ENCODE measurements at places on chromosomes 2 and 18.

DNA sequence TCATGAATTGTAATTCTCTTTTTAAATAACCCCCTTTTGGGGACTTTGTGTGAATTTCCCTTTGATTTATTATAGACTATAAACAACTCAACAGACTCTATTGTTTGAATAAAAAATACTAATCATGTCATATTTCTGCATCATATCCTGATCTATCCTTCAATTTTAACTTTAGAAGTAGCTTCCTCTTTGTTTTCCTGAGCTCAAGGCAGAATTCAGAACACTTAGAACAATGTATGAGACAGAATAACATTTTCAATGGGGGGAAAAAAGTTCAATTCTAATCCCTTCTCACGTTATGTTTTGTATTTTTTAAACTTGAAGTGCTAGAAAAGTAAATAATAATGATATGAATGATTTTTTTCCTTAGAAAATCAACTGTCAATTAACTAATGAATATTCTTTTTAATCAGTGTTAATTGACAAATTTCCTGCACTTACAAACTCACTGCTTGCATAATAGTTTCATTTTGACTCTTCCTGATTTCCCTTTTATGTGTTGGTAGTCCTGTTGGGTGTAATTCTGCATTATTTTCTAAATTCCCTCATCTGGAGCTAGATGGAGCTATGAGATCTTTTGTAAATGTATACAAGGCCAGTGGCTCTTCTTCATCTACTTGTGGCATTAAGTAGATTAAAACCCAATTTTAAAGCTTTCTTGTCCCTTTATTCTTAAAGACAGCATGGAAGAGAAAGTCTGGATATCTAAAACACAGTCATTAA lies 326.1 kb downstream of the PARD3B start:
- DNase-seq = no peak

GRCh38 chr2:41720331-41721251 lies 327.2 kb upstream of the PKDCC start:
- DNase-seq = no peak

DNA sequence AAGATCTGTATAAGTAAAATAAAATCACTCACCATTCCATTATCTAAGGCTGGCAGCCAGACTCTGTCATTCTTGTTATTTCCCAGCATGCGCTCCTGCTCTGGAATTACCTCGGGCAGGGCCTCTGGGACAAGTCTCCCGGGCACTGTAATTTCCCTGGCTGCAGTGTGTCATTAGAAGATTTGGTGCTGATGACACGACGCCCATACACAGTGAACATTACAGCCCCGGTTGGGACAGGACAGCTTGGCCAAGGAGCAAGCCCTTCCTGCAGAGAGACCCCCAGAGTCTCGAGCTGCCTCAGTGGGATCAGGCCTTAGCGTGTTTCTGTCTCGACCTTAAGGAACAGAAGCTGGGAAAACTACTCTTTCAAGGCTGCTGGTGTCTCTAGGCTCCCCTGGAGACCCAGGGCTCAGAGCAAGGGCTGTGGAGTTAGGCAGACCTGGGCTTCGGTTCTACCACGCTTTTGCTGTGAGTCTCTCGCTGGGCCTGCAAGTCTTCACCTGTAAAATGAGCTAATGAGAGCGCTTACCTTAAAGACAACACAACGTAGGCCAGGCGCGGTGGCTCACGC lies 39.7 kb downstream of the SMAD7 start:
- DNase-seq = no peak

DNA sequence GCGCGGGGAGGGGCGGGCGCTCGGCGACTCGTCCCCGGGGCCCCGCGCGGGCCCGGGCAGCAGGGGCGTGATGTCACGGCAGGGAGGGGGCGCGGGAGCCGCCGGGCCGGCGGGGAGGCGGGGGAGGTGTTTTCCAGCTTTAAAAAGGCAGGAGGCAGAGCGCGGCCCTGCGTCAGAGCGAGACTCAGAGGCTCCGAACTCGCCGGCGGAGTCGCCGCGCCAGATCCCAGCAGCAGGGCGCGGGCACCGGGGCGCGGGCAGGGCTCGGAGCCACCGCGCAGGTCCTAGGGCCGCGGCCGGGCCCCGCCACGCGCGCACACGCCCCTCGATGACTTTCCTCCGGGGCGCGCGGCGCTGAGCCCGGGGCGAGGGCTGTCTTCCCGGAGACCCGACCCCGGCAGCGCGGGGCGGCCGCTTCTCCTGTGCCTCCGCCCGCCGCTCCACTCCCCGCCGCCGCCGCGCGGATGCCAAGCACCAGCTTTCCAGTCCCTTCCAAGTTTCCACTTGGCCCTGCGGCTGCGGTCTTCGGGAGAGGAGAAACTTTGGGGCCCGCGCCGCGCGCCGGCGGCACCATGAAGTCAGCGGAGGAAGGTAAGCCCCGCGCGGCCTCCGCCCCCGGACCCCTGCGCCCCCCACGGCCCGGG lies at the start of gene NFATC1:
TSS of gene NFATC1 (plus strand) at position 170 of the 644 bp plus-strand sequence. CDS start at position 465, 295 bp downstream.
- peak; percentile 82 for DNase-seq

GRCh38 chr2:163259489-163259888 lies 420.9 kb upstream of the KCNH7 start:
- no peak for DNase-seq

GRCh38 chr2:105470979-105471378 lies 72.1 kb upstream of the FHL2 start:
- DNase-seq = no peak

GRCh38 chr18:77765468-77765867 lies 515.8 kb downstream of the GALR1 start:
- peak; percentile 2 for DNase-seq

DNA sequence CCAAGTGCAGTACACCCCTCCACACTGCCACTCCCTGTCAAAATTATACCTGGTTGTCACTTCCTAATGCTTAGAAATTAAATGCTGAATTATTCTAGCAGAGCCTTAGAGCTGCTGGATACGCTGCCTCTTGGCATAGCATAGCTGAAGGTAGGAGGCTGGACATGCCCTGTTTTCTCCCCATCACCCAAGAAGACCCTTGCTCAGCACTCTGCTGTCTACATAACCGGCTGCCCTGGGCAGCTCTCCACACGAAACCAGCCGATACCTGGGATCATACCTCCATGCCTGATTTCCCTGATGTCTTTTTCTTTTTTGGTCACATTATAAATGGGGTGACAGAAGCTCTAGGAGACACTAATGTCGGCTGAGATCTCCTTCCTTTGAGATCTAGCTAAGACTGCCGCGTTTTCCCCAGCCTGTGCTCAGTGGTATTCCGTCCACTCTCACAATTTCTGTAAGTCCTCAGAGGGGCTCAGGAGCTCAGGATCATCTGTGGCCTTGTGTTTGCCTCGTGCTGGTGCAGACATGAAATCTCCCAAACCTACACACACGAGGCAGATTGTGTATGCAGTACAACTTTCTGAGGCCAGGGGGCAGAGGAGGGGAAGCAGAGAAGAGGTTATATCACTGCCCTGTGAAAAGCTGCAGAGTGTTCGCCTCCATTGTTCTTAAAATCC lies 13.5 kb upstream of the ZAP70 start:
- no peak for DNase-seq

- DNase-seq = no peak
Observed at GRCh38 chr2:166454006-166454595, 39.9 kb downstream of the SCN7A start.

DNA sequence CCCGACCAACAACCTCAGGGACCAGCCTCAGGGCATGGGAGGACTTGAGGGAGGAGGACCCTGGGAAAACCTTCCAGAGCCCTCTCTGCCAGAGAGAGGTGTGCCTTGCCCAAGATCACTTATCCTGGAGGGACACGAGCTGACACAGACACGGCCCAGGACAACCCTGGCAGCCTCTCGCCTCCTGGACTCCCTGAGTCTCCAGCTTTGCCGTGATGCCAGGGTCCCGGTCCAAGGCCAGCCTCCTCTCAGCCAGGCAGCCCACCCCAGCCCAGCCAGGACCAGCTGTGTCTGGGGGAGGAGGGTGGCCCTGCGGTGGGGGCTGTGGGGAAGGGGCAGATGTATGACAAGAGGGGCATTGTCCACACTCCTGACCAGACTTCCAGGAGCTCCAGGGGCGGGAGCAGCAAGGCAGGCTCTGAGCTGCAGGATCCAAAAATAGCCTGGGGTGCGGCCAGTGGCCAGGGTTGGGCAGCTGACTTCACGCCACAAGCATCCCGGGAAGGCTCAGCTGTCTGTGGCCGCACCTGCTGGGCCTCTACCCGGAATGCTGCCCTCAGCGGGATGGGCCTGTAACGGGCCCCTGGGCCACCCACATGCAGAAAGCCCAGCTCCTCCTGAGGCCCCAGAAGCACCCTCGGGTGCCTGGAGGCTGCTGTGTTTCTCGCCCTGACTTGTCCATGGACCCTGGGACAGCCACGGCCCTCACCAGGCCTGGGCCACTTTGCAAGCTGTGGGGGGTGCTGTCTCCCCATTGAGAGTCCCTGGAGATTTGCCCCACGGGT lies 65.5 kb upstream of the GPC1 start:
- no peak for DNase-seq

DNA sequence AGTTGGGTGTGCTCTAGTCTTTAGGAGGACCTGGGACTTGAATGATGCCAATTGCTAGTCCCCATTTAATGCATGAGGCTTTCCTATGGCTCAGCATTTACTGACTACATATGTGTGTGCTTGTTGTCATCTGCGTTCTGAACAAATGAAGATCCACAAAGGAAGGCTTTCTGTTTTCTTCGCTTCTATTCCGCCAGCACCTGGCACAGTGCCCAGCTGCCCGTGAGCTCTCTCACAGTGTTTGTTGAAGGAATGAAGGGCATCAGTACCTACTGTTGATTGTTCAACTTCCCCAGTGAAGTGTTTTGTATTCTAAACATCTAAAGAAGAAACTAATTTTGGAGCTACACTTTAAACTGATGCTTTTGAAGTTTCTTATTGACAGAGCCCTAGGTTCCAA lies 122.4 kb upstream of the LINC00305 start:
- DNase-seq = no peak

DNA sequence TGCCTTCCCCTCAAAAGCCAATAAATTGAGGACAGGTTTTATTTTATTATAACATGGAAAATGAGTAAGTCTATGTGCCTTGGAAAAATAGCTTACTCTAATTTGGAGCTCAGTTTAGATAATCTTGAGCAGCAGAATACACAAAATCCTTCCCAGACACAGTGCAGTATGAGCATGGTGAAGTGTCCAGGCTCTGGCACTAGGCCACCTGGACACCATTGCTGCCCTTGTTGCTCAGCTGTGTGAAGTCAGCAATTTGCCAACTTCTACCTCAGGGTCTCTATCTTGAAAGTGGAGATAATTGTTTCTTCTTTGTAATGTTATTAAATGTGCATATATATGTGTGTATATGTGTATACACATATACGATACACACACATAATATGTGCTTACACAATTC lies 104.9 kb upstream of the CAVIN2 start:
- DNase-seq = no peak

DNA sequence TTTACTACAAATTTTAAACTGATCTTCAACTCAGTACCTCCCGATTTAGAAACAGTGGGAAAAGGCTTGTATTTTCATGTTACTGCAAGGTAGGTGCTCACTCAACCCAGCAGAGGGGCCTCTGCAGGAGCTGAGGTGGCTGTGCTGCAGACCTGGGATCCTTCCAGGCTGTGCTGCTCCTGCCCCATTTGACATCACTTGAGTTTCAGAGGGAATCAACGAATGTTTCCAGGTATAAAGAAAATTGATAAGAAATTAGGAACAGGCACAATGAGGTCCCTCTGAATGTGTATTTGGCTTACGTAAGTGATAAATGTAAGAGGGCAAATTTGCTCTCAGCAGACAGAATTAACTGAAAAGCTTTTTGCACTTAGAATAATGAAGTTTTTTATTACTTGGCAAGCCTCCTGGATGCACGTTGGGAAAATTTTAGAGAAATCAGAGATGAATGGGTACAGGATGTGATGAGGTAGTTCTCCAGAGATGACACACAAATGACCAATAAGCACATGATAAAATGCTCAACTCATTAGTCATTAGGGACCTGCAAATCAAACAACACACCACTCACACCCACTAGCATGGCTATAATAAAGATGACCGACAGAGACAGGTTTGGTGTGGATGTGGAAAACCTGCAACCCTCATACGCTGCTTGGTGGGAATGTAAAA lies 114.0 kb downstream of the NOL10 start:
- no peak for DNase-seq

- no peak for DNase-seq
Observed at GRCh38 chr18:48123941-48124340, 193.5 kb upstream of the SMAD2 start.

GRCh38 chr2:46067501-46068305 lies 229.5 kb upstream of the EPAS1 start:
- DNase-seq = no peak

DNA sequence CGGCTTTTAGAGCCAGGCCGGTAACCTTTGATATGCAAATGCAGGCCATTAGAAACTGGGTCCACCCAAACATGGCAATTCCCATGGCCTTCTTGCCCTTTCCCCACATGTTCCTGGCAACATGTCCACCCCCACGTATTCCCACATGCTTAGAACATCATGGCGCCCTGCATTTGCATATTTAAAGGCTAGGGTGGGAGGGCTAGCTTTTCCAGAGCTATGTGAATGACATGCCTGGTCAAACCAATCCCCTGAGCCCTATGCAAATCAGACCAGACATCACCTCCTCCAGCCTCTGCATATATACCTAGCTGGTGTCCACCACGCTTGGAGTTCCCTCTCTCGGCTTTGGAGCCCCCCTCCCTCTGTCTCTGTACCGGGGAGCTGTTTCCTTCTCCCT lies 481.9 kb downstream of the CDH2 start:
- no peak for DNase-seq

- DNase-seq = no peak
Observed at GRCh38 chr2:178450524-178450773, 526 bp downstream of the PRKRA start.

DNA sequence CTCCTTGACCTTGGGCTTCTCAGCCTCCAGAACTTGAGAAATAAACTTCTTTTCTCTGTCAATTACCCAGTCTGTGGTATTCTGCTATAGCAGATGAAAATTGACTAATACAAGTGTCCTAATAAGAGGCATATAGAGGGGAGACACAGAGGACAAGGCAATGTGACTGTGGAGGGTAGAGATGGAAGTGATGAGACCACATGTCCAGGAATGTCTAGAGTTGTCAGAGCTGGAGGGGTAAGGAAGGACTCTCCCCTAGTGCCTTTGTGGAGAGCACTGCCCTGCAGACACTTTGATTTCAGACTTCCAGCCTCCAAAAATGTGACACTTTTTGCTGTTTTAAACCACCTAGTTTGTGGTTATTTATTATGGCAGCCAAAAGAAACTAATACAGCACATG lies 74.4 kb downstream of the ACKR3 start:
- no peak for DNase-seq

DNA sequence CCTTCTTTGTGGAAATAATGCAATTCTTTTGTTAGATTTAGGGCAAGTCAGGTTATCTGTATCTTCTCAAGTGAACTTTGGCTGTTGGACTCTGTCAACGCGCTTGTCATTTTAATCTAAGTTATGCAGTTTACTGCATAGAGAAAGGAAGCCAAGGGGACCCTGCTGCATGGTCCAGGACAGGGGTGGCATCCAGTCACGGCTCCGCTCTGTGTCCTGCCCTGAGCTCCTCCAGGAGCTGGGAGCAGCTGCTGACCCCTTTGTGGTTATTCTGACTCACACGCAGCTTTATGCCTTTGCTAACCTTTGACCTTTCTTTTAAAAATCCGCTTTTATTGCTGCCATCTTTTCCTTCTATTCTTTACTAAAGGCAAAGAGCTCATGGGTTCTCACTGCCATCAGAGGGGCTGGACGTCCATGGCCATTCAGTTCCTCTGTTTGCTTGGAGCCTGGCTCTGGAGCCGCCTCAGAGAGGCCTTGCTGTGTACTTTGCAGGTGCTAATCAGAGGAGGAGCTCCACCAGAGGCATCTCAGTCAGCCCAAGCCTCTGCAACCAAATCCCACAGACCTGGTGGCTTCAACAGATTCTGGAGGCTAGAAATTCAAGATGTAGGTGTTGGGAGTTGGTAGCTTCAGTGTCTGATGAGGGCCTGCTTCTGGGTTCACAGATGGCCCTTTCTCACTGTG lies 39.3 kb downstream of the SNTG2 start:
- DNase-seq = no peak

All from stimulated activated CD4-positive, alpha-beta T cell treated with anti-CD3 and anti-CD28 coated beads, Interleukin-12 subunit alpha, Interleukin-12 subunit beta, amount 100 ng/mL, for 24 hours (primary cell).